HT1080 (cell line): ENCODE measurements at places on chromosomes 7 and 10. TPM values are rescaled to one million over a fixed set of nuclear protein-coding genes. Genes with fewer than 3 reads are reported as not detected.
A peak's percentile ranks its signal among the peaks of the same experiment; 100 is the strongest.

Gene FANK1
- 0.42 TPM in 1 of 2 replicates, not detected in the other for total RNA-seq

Gene LRRC18
- total RNA-seq, result 0.59 and 0.70 TPM in 2 replicates

Gene IDI2
- total RNA-seq, result not detected in 2 replicates

Gene AKR1C1
- total RNA-seq, result 3.1 and 3.9 TPM in 2 replicates

Gene TAS2R3
- 0.10 TPM in 1 of 2 replicates, not detected in the other for total RNA-seq

Gene ARHGEF35
- total RNA-seq, result 0.11 TPM in 1 of 2 replicates, not detected in the other

Gene PRLHR
- not detected in 2 replicates for total RNA-seq

Gene CPED1
- total RNA-seq, result 13.1 and 18.1 TPM in 2 replicates

Gene CRYGN
- total RNA-seq, result not detected in 2 replicates

Gene C7orf33
- total RNA-seq, result not detected in 2 replicates

Gene CAMK1D
- total RNA-seq, result 2.1 and 3.9 TPM in 2 replicates

Gene ZRANB1
- total RNA-seq, result 11.3 and 11.5 TPM in 2 replicates

Gene FBXL13
- total RNA-seq, result 0.20 and 0.56 TPM in 2 replicates

Gene TSPAN13
- 0.17 and 0.26 TPM in 2 replicates for total RNA-seq

Gene CRHR2
- total RNA-seq, result not detected in 2 replicates

DNA sequence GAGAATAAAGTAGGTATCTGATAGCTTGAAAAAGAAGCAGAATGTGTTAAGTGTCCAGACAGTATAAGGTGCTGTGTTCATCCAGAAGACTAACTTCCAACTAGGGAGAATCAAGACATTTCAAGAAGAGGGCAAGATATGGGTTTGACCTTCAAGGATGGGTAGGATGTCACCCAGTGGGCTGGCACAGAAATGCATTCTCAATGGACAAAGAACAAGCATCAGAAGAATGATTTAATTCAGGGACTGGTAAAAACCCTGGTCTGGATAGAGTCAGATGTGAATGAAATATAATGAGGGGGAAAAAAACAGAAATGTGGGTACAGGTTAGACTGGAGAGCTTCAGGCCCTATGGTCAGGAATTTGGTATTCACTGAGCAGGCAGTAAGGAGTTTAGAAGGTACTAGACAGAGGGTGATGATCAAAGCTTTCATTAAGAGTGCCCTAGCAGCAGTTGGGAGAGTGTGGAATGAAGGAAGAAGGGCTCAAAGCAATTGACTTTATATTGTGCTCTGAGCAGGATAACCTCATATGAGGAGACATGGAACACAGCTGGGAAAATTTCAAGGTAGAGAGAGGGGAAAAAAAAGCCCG lies 180.7 kb upstream of the ANK3 start:
- no peak for DNase-seq

- DNase-seq, result no peak
These were observed 242.5 kb downstream of the RPS24 start for GRCh38 chr10:78276139-78276538.

DNA sequence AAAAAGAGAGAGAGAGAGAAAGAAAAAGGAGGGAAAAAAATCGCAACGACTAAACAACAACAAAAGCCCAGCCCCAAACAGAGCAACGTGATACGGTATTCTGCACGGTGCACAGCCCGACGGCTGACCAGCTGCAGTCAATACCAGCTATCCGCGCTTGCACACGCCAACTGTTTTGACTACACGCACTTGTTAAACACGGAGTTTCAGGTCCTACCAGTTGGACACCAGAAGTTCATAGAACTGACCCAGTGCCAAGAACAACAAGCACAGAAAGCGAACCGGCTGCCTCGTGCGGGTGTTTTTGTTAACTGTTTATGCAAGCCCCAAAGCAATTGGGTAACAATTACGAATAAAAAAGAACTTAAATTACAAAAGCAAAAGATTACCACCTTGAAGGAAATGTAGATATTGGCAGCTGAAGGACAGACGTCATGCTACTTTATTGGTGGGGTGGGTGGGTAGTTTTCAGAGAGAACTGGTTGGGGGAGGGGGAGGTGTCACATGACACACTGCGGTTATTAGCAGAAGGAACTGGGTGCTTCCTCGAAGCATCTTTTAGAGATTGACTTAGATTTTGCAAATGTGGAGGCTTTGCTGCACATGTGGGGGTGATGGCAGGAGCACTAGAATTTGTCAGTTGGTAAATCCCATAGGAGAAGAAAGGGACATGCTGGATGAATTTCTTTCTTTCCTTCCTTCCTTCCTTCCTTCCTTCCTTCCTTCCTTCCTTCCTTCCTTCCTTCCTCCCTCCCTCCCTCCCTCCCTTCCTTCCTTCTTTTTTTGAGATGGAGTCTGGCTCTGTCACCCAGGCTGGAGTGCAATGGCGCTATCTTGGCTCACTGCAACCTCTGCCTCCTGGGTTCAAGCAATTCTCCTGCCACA lies 110.6 kb upstream of the EFCAB10 start:
- DNase-seq, result no peak

- DNase-seq, result no peak
These were observed 483.9 kb upstream of the AUTS2 start for GRCh38 chr7:69114374-69114773.

DNA sequence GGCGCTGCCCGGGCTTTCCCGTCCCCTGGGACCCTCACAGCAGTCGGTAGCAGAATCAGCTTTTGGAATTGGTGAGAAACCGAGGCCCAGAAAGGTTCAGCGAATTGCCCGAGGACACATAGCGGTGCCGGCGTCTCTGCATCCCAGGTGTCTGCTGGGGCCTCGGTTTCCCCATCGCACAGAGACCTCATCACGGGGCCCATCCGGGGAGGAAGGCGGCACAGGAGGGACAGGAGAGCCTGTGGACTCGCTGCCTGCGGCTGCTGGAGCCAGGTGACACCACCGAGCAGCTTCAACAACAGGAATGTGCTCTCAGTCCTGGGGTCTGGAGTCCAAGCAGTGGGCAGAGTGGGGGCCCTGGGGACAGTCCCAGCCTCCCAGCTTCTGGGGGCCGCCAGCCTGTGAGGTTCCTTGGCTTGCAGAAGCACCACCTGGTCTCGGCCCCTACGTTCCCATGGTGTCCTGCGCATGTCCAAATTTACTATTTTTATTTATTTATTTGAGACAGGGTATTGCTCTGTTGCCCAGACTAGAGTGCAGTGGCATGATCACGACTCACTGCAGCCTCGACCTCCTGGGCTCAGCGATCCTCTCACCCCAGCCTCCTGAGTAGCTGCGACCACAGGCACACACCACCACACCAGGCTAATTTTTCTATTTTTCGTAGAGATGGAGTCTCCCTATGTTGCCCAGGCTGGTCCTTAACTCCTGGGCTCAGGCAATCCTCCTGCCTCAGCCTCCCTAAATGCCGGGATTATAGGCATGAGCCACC lies 539 bp upstream of the COX19 start:
- DNase-seq, result no peak

- DNase-seq, result no peak
These were observed 17.2 kb upstream of the BMPER start for GRCh38 chr7:33888166-33888565.

DNA sequence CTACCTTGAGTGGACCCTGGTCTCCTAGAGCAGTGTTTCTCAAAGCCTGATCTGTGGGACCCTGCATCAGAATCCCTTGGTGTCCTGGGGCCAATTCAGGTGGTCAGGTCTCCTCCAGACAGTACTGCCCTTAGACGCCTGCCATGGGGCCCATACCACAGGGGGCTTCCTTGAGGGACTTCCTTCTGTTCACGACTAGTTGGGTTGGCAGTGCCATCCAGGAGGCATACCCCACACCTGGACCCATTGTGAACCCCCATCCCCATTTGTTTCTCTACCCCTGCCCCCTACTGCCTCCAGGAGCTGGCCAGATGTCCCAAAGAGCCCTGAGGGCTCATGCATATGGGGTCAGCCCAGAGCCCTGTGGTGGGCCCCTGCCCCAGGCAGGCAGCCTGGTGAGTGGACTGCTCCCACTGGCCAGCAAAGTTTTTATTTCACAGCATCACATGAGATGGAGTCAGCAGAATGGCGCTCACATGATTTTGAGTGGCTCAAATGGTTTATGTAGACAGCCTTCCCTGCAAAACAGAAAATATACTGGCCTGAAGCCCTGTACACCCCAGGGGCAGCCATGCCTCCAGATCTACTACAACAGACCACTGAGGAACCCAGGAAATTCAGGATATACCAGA lies 259.9 kb upstream of the ZMIZ1 start:
- no peak for DNase-seq

- peak; percentile 44 for DNase-seq
These were observed 20.8 kb upstream of the ALOX5 start for GRCh38 chr10:45353186-45353585.

DNA sequence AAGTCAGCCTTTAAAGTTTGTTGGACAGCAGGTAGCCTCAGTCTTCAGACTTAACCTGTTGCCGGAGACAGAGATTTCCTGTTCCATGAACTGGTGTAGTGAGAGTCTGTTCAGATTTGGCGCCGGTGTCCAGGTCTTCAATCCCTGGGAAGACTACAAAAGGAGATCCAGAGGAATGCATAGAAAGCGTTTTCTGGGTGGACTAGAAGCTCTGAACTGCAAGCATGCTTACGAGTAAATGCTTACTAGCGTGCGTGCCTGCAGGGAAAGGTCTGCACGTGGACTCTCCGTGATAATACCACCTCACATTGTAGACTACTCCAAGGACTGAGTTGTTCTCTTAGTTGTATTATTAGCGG lies 878 bp downstream of the GLRX3 start:
- DNase-seq, result peak; percentile 16

GRCh38 chr10:119654540-119654939 lies 3.4 kb downstream of the BAG3 start:
- DNase-seq, result peak; percentile 75

GRCh38 chr10:13816195-13816925 lies 229.6 kb downstream of the PRPF18 start:
- DNase-seq, result peak; percentile 62

DNA sequence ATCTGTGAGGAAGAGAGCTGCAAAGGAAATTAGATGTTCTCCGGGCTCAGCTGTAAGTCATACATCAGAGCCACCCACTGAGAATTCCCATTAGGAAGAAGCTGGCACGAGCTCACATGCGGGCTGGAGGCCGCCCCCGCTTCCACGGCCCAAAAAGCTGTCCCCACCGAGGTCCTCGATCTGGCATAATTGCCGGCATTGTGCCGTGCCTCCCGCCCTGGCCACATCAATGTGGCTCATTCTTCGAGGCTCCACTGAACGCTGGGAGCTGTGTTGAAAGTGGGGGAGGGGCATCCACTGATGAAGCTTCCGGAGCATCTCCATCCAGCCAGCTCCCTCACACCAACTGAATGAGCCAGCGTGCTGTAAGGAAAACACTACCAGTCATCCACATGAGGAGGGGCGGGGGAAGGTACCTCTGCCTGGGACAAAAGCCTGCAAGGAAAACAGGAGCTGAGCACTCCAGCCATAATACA lies 173.1 kb downstream of the PTPRN2 start:
- peak; percentile 21 for DNase-seq

DNA sequence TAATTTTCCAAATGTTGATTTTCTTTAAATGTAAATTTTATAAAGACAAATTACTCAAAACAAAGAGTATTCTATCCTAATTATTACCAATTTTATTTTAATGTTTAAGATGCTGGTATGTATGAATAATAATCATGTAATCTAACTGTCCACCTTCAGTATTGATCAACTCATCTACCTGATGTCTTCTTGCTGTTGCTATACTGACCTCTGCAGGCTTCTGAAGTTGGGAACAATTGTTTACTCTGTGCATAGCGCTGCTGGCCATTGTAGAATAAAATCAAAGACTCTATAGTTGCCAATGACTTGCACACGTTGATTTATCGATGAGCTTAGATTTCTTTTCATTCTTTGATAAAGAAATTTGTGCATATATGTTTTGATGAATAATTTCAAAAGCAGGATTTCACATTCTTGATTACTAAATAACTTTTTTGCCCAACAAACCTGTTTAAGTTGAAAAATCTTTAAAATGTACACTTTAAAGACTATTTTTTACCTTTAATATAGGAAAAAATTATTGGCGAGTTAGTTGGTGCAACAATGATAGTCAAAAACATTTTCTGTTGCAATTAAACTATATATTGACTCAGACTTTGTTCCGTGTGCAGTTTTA lies 282.3 kb downstream of the TFEC start:
- DNase-seq, result peak; percentile 2

- peak; percentile 59 for DNase-seq
These were observed 777 bp downstream of the BICC1 start for GRCh38 chr10:58513188-58514110.

DNA sequence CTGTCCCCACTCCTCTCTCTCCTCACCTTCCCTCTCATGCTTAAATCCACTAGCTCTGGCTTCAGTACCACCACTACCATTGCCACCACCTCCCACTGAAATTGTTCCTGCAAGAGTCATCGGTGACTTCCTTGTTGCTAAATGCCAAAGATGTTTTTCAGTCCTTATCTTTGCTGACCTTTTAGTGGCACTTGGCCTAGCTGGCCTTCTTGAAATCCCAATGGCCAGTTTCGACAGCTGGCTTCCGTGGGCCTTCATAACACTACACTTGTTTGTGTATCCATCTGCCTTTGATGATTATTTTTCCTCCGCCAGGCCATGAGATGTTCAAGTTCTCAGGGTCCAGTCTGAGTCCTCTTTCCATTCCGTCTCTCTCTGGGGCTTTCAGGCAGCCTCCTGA lies 118.2 kb upstream of the NANOS1 start:
- DNase-seq, result no peak

- DNase-seq, result no peak
These were observed 57.7 kb downstream of the STEAP1B start for GRCh38 chr7:22442187-22442881.

GRCh38 chr7:8120390-8121058 lies 141.4 kb downstream of the ICA1 start:
- DNase-seq, result no peak

DNA sequence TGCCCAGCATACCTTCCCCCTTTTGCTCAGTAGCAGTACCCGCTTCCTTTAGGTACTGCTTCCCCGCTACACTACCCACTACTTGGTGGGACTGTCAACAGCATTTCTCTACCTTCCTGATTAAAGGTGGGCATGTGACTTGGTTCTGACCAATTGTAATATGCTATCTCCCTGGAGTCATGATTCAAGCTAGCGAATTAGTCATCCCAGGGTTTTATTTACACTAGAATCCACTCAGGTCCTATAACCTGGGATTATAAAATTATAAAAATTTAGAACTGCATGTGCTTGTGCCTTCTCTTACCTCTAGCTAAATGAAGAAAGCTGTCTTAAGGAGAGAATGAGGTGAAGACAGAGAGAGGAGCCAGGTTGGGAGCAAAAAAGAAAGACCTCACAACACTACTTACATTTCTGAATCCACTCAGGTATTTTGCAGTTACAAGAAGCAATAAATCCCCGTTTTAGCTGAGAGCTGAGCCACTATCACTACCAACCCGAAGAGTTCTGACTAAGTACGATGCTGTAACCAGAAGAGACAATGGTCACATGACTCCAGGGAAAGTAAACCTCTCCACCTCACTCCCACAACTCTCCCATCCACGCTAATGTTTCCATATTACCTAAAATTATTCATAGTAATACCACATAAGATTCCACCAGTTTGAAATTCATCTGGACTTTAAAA lies 9.7 kb downstream of the GBX1 start:
- peak; percentile 72 for DNase-seq

- DNase-seq, result peak; percentile 99
These were observed 52.8 kb downstream of the DLG5 start for GRCh38 chr10:77873536-77874380.

GRCh38 chr10:94193466-94193924 lies 169.2 kb downstream of the NOC3L start:
- DNase-seq, result no peak

- no peak for DNase-seq
These were observed 7.5 kb downstream of the SNX13 start for GRCh38 chr7:17932770-17933169.
